ENCODE measurements at places on chromosomes 1 and 21.

DNA sequence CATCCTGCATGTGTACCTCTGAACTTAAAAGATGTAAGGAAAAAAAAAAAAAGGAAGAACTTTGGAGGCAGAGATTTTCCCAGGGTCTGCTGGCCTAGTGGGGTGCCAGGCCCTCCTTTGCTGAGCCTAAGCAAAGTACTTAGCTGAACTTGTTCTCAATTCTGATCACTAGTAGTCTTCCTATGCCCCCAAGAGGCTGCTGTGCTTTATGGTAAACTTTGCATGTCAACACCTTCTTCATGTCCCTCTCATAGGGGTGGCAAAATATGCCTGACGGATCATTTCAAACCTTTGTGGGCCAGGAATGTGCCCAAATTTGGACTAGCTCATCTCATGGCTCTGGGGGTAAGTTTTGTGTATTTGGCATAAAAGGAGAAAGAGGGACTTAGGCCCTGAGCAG lies 1.4 kb upstream of the USP21 start:
- peaks cover 14% of the 10 kb centered on the region for H3K36me3 ChIP-seq
- no peak for DNase-seq
- no peak overlapping the region for H3K4me3 ChIP-seq
- no peak overlapping the region for H3K27ac ChIP-seq

DNA sequence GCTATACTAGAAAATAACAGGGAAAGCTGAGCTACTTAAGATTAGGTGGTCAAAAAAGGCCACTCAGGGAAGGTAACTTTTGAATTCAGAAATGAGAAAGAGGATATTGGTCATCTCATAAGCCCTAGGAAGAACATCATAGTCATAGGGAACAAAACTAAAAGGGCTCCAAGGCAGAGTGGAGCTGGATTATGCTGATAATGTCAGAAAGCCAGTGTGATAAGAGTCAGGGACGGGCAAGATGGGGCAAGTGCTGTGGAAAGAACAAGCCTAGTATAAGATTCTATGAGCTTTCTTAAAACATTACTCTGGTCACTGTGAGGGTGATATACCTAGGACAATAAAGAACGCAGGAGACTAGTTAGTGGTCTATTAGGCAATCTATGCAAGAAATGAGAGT lies 106.6 kb downstream of the DUSP10 start:
- no peak for DNase-seq
- H3K4me1 ChIP-seq, result no peaks in the 10 kb centered on the region
- no peaks in the 10 kb centered on the region for H3K36me3 ChIP-seq
- H3K27me3 ChIP-seq, result no peaks in the 10 kb centered on the region

GRCh38 chr1:229570891-229571516 lies 12.5 kb upstream of the ABCB10 start:
- no peaks in the 10 kb centered on the region for H3K36me3 ChIP-seq
- no peaks in the 10 kb centered on the region for H3K4me1 ChIP-seq
- DNase-seq, result no peak
- H3K27ac ChIP-seq, result no peak overlapping the region

- DNase-seq, result peak; percentile 28
- no peak overlapping the region for H3K4me3 ChIP-seq
- H3K27ac ChIP-seq, result peak overlapping the region; percentile 92
- no peaks in the 10 kb centered on the region for H3K36me3 ChIP-seq
Measured at GRCh38 chr1:234532503-234532922, 53.5 kb upstream of the TARBP1 start.

DNA sequence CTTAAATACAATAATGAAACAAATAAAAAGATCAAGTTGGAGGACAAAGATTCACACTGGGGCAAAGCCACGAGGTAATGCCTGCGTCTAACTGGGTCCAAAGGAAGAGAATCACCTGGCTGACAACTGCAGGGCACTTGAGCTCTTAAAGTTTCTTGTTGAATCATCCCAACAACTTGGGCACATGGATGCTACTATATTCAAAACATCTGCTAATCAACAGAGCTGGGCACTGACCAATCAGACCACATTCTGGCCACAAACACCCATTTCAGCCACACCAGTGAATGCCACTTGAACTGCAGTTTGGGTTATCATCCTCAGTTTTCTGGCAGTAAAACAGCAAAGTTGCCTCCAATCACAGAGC lies 51.0 kb downstream of the ABCA4 start:
- DNase-seq, result no peak
- H3K27ac ChIP-seq, result peak overlapping the region; percentile 85
- no peak overlapping the region for H3K4me3 ChIP-seq
- H3K27me3 ChIP-seq, result no peaks in the 10 kb centered on the region

DNA sequence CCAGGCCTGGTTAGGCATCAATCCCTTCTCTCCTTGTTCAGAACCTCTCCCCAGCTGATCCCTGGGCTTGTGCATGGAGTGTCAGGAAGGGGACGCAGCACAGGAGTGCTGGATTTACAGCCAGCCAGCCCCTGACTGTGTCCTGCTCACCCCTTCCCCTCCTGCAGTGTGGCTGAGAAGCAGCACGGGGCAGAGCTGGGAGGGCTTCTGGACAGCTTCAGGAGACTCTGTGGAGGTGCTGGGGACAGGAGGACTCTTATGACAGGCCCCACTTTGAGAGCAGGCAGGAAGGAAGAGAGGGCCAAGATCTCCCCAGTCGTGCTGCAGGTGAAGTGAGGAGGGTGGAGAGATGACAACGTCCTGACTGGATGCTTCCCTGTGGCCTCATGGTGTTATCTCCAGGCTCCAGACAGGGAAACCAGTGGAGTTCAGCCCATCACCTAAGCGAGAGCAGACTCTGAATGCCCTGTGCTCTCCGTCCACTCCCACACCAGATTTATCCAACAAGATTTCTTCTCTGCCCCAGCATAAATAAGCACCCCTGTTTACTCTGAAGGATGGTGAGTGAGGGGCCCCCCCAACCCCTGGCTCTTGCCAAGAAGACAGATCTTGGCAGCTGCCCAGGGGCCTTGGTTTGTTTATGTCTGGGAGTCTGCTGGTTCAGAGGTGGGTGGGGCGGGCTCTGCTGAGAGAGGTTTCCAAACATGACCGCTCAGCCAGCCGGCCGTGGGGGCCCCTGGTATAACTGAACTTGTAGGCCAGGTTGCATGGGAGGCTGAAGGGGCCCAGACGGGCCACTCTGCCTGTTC lies 21.3 kb downstream of the TMCC2 start:
- peak overlapping the region; percentile 26 for H3K4me3 ChIP-seq
- DNase-seq, result peak; percentile 57
- no peaks in the 10 kb centered on the region for H3K27me3 ChIP-seq
- no peak overlapping the region for H3K27ac ChIP-seq

Data from astrocyte (in vitro differentiated cells and primary cell).